ENCODE measurements at places on chromosomes 7 and 10.

DNA sequence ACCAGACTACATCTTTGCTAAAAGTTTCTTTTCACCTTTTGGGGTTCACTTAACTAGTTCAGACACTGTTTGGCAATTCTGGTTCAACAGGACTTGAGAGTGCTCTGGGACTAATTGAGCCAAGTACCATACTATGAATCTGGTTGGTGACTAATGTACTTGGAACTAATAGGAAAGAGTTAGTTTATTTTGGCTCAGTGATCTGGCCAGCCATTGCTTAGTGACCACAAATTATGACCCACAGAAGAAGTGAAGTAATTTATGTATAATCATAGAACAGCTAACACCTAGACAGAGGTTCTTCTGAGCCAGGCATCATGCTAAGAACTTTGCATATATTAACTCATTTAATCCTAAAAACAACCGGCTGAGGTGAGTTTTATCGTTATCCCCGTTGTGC is 126.5 kb upstream of the JCAD start:
- DNase-seq, result no peak

DNA sequence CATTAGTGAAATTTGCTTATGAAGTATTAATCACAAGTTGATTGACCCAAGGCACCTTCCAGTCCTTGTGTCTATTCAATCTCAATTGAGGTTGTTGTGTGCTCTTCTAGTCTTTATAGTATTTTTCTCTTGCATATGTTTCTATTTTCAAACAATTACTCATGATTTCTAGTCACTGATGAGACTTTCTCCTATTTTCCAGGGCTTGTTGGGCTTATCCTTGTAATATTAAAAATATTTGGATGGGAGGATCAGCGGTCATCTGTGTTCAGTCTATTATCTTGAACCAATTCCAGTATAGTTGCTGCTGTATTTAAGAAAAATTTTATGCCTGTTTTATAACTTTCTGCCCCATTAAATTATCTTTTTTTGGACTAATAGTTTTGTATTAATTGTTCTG is 154.4 kb downstream of the PTEN start:
- DNase-seq, result no peak

GRCh38 chr7:78443811-78444210 is 645.2 kb downstream of the PHTF2 start:
- DNase-seq, result no peak

GRCh38 chr7:125406111-125406510 is 476.5 kb upstream of the POT1 start:
- no peak for DNase-seq

DNA sequence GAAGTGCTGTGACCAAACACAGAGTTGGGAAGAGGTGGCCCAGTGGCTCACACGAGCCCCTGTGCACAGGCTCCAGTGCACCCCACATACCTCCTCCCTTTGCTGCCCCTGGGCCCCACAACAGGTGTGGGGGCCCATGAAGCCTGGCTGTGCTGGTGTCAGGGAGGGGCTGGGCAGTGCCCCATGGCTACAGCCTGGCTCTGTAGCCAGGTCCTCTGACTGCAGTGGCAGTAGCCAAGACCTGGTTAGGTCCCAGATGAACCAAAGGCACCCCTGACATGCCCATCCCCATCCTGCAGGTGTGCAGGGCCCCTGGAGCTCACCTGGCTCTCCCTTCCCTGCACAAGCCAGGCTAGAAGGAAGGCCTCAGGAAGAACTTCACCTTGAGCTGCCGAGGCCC is 176.3 kb downstream of the GRID1 start:
- DNase-seq, result no peak

GRCh38 chr7:26991796-26992195 is 104.0 kb downstream of the HOXA1 start:
- no peak for DNase-seq

DNA sequence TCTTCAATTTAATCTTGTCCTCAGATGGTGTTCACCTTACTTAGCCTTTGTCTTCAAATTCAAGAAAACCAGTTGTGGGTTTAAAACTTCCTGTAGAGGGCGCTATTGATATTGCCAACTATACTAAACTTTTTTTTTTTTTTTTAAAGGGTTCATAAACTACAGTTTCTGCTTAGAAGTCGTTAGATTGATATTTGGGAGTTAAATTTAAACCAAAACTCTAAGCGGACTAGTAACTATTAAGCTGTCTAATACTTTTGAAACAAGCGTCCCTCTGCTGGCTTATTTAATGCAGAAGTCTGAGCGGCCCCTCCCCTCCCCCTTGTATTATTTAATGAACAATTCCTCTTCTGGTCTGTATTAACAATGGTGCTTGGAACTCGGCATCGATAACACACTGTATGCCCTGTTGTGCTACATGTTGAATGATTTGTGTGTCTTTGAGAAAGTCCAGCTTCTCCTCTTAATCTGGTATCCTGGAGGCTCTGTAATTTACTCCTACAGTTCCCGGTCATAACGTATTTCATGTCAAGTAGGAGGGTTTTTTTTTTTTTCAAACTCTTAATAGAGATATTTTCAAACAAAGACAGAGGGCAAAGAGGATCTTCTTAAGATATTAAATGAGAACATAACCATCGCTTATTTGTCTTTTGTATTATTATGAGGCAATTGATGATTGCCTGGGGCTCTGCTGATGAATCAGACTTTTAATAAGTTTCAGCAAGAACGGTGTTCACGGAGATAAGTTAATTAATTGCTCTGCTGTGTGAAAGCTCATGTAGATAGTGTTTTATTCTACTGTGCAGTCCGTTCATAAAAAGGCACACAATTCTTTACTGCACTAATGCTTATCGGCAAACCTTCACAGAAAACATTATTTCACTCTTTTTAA is 22.6 kb upstream of the CREB5 start:
- peak; percentile 59 for DNase-seq

DNA sequence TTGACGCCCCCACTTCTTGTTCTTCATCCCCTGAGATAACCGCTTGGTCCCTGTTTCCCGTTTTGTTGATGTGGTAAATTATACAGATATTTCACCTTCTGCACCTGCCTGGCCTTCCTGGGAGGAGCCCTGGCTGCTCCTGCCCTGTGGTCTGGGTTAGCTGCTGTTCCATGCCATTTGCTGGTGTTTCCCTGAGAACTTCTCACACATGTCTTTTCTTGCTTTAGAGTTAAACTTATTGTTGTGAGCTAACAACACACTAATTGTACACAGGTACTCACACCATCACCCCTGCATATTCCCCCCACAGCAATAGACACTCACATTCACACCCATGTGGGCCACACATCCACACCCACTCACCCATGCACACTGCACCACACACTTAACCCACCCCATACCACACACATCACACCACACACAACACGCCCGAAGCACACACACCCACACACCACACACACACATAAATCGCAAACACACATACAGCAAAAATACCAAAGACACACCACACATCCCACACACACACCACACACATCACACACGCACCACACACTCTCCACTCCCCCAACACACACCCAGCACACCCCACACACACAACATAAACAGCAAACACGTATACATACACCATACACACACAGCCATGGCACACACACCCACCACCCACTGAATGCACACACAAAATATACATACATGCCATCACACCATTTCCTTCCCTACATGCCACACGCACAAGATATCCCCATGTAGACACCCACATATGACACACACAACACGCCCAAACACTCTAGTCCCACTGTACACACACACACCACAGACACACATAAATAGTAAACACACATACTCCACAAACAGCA is 19.4 kb upstream of the ANTXRL start:
- no peak for DNase-seq

GRCh38 chr7:41927380-41927779 is 224.5 kb upstream of the INHBA start:
- no peak for DNase-seq

GRCh38 chr7:44650772-44651171 is 44.3 kb downstream of the OGDH start:
- no peak for DNase-seq

DNA sequence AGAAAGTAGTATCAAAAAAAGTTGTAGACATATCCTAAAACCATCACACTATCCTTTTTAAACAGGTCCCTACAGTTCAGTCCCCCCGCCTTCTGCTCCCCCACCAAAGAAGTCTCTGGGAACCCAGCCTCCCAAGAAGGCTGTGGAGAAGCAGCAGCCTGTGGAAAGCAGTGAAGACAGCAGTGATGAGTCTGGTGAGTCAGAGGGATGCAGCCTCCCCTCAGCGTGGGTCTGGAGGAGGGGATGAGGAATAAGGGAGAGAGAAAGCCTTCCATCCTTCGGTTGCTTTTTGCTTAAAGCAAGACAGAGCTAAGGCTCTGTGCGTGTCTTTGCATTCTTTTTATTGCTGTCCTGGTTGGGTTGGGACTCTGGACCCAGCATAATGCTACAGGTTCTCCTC is 7.6 kb downstream of the NOLC1 start:
- DNase-seq, result no peak

- no peak for DNase-seq
Observed at GRCh38 chr10:48759113-48759901, 74.6 kb downstream of the WDFY4 start.

GRCh38 chr7:33379891-33380525 is 250.6 kb downstream of the BBS9 start:
- no peak for DNase-seq

GRCh38 chr7:157003756-157004520 is 6.5 kb downstream of the MNX1 start:
- DNase-seq, result no peak

GRCh38 chr10:75079436-75080083 is 31.9 kb upstream of the SAMD8 start:
- no peak for DNase-seq

DNA sequence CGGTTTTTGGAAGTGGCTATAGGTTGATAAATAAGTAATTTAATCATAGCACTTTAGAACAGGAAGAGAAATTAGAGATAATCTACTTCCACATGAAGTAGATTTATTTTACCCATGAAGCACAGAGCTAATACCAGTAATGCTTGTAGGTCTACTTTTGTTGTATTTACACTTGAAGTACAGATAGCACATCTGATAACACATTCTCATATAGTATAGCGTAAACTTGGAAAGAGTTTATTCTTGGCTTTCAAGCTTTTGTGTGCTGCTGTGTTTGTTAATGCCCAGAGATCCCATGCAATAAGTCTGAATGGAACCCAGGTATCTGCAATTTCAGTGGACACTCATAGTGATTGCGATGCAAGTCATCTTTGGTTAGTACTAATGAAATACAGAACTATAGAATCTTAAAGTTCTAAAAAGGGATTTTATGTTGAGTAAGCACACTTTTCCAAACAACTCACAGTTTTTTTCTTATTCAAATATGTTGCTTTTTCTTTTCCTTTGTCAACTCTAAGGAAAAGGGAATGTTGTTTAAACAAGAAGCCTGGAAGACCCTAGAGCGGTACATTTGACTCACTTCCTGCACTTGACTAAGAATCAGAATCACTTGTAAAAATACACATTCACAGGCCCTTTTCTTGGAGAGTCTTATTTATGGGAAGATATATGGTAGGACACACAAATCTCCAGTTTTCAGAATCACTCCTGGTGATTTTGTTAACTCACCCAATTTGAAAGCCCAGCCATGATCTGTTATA is 105.8 kb downstream of the GNAI1 start:
- no peak for DNase-seq

GRCh38 chr7:106460792-106461254 is 176.0 kb upstream of the NAMPT start:
- DNase-seq, result no peak

GRCh38 chr7:132557489-132558044 is 18.7 kb downstream of the PLXNA4 start:
- DNase-seq, result no peak

GRCh38 chr7:111765751-111766643 is 203.7 kb upstream of the IMMP2L start:
- no peak for DNase-seq

DNA sequence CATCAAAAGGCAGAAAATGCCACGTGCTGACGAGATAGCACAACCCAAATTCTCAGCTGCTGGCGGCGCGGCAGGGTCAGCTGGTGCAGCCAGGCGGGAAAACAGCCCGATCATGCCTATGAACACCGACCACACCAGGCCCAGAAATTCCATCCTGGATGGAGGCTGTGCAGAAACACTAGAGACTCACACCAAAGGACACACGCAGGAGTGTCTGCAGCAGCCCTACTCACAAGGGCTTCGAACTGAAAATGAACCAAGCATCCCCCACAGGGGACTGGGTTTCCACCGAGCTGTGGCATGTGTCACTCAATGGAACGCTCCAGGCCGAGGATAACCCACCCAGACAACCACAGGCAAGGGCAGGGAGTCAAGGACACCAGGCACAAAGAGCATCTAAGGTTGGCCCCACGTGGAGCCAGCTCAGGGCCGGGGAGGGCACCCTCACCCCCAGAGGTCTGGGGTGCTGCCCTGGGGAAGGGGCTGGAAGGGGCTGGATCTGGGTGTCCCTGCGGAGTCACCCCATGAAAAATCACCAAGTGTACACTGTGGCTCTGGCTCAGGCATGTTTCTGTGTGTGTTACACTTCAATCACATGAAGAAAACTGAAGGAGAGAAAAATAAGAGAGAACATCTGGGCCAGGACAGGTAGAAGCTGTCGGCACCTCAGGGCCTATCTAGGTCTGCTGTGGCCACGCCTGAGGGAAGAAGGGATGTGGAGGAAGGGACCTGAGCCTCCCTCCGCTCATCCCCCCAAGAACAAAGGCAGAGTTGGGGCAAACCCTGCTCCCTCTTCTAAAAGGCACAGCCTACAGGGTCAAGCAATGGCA is 33.0 kb downstream of the RASGEF1A start:
- DNase-seq, result no peak

DNA sequence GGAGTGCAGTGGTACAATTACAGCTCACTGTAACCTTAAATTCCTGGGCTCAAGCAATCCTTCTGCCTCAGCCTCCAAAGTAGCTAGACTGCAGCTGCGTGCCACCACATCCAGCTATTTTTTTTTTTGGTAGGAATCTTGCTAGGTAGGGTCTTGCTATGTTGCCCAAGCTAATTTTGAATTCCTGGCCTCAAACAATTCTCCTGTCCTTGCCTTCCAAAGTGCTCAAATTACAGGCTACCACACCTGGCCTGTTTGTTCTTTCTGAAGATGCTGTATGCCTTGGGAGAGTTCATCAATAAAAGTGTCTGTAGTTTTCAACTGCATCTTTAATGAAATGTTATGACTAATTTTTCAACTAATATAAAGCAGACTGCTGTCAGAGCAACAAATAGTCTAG is 452 bp downstream of the SAMD9 start:
- no peak for DNase-seq
